ENCODE measurements at places on chromosomes 6 and 20. TPM values are rescaled to one million over a fixed set of nuclear protein-coding genes. Genes with fewer than 3 reads are reported as not detected.

- DNase-seq = peak; percentile 75
Measured at GRCh38 chr6:12324099-12324498, 33.9 kb downstream of the EDN1 start.

Gene TNXB
- total RNA-seq = 35.9 TPM

DNA sequence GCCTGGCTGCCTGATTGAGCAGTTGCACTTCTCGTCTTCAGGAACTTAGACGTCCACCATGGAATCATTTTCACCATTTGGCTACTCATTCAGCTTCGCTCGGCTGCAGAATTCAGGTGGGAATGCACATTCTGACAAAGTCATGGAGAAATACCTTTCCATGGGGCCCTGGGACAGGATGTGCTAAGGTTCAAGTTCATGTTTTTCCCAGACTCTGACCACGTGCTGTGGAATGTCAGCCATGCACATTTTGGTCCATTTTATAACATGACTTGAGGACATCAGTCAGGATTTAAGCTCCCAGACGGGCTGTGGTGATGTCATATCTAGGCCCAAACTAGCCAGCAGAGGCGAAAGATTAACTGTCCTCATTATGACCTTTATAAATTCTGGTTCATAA is 205.3 kb downstream of the TBXT start:
- no peak for DNase-seq

- DNase-seq = no peak
Measured at GRCh38 chr6:34992376-34992775, 103.3 kb downstream of the ANKS1A start.

GRCh38 chr6:37095997-37096396 is 74.0 kb upstream of the PIM1 start:
- DNase-seq = no peak

Gene CCHCR1
- total RNA-seq = 24.3 TPM

DNA sequence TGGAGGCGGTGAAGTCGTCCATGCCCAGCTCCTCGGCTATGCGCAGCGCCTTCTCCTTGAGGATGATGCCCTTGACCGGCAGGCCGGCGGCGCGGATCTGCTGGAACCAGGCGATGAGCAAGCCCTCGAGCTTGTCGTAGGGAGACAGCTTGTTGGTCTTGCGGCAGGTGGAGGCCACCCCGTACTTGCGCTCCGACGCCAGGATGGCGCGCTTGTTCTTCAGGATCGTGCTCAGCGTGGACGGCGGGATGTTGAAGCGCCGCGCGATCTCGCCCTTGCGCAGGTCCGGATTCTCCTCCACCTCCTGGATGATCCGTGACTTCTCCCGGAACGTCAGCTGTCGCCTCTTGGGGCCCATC is 435 bp downstream of the CENPB start:
- peak; percentile 57 for DNase-seq

DNA sequence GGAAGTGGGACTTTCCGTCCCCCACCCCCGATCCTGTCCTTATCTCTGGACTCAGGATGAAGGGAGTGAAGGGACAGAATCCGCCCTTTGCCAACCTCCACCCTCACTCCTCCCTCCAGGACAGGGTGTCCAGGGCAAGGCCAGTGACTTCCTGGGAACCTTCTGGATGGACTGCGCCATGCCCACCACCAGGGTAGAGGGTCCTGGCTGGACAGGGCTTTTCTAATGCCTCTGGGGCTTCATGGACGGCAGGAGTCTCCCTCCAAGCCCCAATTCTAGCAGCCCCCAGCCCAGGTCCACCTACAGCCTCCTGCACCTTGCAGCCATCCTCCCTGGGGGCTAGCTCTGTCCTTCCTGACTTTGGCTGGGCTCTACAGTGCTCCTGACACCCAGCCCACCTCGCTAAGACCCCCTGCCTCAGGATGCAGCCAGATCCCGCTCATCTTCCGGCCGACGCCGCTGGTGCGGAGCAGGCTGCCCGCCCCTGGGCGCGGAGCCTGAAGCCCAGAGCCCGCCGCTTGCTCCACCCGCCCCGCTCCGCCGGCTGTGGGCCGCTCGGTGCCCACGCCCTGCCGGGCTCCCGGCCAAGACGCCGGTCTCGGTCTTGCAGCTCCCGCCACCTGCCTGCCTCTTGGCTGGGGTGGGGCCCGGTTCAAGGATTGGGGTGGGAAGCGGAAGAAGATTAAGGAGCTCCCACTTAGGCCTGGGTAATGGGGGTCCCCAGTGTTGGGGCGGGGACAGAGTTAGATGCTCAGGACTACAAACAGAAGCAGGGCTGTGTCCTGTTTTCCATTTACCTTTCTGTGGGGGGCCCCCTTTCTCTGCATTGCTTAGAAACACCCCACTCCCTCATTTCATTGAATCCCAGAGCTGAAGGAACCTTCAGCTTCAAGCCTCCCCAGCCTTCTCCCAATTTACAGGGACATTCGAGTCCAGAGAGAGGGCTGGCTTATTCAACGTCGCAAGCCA is 72.8 kb downstream of the MDGA1 start:
- peak; percentile 76 for DNase-seq

DNA sequence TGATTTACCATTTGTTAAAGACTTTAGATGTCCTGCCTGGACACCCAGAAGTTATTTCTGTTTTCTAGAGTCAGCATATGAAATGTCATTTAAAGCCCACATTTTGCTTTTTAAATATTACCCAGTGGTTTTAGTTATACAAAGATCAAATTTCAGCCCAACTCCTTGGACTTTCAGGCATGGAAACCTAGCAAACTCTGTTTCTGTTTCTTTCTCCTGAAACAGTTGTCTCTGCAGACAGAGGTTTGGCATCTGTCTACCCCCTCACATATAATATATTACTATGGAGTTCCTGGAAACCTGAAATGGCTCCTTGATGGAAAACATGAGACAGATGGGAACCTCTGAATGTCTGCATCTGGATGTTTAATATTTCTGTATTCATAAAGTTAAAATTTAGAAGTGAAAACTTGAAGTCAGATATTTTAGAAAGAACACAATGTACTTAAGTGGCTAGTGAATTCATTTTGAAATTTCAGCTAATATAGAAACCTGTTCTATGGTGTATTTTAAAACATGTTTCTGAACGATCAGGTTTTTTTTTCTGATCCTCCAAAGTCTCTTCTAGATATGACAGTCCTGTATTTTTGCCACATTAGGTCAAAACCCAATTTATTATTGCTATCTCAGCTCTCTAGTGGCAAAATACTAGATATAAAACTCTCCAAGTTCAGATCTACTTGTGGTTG is 743.3 kb downstream of the CD109 start:
- no peak for DNase-seq

DNA sequence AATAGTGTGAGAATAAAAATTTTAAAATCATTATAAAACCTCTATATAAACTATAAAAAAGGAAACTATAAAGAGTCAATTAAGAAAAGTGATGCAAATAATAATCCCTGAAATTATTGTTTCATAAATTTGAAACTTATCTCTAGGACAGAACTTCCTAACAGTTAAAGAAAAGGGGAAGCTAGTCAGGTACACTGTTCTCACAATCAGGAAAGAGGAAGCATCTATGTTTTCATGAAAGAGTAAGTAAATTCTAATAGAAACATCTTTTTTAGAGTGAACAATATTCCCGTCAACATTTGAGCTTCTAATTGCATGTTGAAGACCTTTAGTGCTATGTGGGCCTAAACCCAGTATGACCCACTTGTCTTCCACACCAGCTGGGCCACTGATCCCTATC is 1.2 kb upstream of the ADGRF1 start:
- no peak for DNase-seq

GRCh38 chr6:94361304-94362060 is 942.1 kb upstream of the EPHA7 start:
- no peak for DNase-seq

Gene ROS1
- total RNA-seq = 2.6 TPM

GRCh38 chr6:121112356-121112755 is 221.9 kb downstream of the TBC1D32 start:
- no peak for DNase-seq

DNA sequence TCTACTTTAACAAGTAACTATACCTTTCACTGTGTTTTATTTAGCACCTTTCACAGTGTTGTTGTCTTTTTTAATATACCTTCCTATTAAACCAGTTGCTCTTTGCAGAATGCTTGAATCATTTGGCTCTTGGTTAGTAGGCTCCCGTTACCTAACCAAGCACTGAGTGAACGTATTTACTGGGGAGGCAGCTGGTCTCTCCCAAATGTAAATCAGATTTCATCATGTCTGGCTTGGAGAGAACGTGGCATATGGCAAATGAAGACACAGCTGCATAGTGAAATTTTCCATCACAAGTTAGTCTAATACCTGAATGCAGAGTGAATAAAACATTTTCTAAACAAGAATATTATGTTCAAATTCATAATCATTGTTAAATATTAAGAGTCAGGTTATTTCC is 12.4 kb downstream of the HTR1E start:
- no peak for DNase-seq

DNA sequence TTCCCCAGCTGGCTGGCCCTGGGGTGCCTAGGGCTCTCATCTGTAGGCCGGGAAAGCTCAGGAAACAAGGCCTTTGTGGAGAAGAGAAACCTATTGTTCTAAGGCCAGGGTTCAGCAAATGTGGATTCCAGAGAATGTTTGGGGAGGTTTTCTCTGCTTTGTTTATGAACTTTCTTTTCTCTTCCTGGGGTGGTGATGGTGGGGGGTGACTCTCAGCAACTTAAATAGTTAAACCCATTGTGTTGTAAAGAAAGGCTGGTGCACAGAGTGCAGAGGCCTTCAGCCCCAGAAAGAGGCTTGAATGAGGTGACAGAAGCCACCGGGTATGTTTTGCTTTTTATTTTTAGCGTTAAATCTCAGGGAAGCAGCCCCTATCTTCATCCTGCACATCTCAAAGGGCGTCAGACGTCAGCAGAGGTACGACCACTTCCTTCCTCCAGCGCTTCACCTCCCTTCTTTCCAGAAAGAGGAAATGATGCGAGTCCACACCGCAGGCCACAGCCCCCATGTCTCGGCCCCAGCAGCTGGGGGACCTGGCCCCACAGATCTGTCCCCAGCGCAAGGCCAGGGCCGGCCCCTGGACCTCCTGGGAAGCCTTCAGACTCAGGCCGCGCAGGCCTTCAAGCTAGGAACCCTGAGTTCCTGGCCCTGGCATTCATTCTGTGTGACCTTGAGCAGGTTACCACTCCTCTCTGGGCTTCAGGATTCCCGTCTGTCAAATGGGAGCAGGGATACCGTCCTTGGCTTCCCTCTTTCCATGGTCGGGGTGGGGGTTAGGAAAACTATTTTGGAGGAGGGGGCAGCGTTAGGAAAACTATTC is 605 bp upstream of the PPP1R16B start:
- peak; percentile 37 for DNase-seq

- no peak for DNase-seq
Measured at GRCh38 chr6:89602166-89602565, 36.4 kb downstream of the LYRM2 start.

Gene PRSS35
- total RNA-seq = not detected

DNA sequence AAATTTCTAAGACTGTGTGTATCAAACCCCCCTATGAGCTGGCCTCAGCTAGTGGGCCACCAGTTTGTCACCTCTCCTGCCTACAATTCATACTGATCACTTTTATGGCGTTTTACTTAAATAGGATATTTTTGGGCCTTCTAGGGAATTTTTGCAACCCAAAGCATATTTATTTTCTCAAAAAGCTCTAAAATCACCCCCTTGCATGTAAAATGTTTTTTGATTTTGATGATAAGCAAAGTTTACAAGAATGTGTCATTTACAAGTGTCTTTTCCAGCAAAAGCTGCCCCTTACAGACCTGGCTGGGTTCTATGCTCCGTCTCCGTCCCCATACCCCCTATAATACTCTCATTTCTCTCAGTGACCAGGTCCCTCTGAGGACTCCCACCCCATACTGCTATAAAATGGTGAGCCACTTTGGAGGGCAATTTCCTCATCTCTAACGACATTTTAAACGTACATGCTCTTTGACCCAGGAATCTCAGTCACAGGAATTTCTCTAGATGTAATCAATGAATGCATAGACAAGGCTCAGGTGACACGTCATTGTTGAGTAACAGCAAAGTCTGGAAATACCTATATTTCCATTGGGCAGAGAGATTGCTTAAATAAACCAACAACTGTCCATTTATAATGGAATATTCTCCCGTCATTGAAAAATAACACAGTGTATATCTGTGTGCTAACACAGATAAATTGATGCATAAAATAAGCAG is 13.9 kb upstream of the OCSTAMP start:
- DNase-seq = no peak

- DNase-seq = no peak
Measured at GRCh38 chr6:132731086-132731485, 17.2 kb upstream of the VNN1 start.

GRCh38 chr6:107576852-107577251 is 86.9 kb downstream of the SOBP start:
- no peak for DNase-seq

GRCh38 chr6:10532392-10532791 is 11.2 kb downstream of the GCNT2 start:
- no peak for DNase-seq

Gene CNBD2
- total RNA-seq = 3.7 TPM

Gene MOG
- total RNA-seq = not detected

DNA sequence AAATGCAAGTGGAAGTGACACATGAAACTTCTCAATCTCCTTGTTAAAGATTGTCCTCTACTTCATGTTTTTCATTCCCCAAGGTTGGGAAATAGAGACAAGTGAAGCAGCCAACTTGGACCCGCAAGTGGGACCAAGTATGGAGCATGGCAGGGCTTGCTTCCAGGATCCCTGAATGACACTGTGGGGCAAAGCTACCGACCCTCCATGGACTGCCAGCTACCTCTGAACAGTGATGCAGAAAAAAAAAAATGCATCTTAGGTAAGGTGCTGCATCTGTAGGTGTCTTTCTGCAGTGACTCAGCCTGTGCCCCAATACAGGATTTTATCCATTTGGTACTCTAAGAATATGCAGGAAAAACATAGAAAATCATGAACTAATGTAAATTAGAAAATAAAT is 119.1 kb upstream of the ENPP5 start:
- no peak for DNase-seq

Gene PERP
- 64.3 TPM for total RNA-seq

DNA sequence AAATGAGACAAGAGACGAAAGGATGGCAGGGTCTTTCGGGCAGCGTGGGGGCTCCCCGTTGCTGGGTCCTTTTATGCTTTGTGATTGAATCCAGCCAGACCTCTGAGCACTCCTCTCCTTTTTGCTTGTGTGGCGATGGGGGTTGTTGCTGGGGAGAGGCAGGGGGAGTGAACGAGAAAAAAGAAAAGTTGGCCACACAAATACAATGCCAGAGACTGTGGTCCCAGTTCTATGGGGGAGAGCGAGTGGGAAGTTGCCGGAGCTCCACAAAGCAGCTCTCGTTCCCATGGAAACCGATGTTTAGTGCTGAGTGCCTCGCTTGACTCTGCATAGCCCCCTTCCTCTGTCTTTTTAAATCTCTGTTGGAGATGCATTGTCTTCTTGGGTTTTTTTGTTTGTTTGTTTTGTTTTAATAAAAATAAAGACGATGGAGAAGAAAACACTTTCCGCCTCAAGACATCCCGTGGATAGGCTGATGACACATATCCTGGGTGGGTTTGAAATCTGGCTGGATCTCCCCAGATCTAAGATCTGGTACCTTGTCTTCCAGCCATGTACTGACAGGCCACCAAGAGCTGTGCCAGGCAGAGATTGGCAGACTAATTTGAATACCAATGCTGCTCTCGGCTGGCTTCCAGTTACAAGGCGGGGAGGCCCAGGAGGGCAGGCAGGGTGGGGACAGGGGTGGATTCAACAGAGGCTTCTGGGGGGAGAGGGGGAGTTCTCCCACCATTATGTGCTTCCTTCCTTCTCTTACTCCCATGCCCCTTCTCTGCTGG is 529.3 kb downstream of the QKI start:
- no peak for DNase-seq

- DNase-seq = no peak
Measured at GRCh38 chr6:144305985-144306384, 20.9 kb downstream of the UTRN start.

Measured in left colon (tissue), 2 donors.